Metanephros (tissue), 2 donors: ENCODE measurements at places on chromosomes 12 and 14. TPM values are rescaled to one million over a fixed set of nuclear protein-coding genes. Genes with fewer than 3 reads are reported as not detected.

The EGLN3 gene
- total RNA-seq: 37.1 TPM

The KRT6B gene
- total RNA-seq: not detected

The CRIP2 gene
- 147 TPM for total RNA-seq

The SRRM4 gene
- total RNA-seq: 0.06 TPM

The EPYC gene
- total RNA-seq: not detected

The GABARAPL1 gene
- 93.0 TPM for total RNA-seq

The TAS2R20 gene
- total RNA-seq: 9.4 TPM

The IKZF4 gene
- 6.0 TPM for total RNA-seq

The WNT1 gene
- total RNA-seq: not detected

The PROX2 gene
- not detected for total RNA-seq

The BCAT1 gene
- 44.8 TPM for total RNA-seq

The CIDEB gene
- total RNA-seq: 13.8 TPM

The CLMN gene
- total RNA-seq: 34.1 TPM

The NRXN3 gene
- 4.2 TPM for total RNA-seq

The C14orf39 gene
- total RNA-seq: 0.18 TPM

The SLC5A8 gene
- 21.5 TPM for total RNA-seq

The LRRC9 gene
- 6.8 TPM for total RNA-seq

The LRCOL1 gene
- total RNA-seq: 1.6 TPM

The KRT77 gene
- not detected for total RNA-seq

The OR6C2 gene
- total RNA-seq: not detected

The TAS2R42 gene
- total RNA-seq: not detected

The IGFBP6 gene
- total RNA-seq: 32.1 TPM

The OR11G2 gene
- not detected for total RNA-seq

The OTUB2 gene
- 3.7 TPM for total RNA-seq

The ZNF740 gene
- 27.2 TPM for total RNA-seq

The CCDC175 gene
- total RNA-seq: 1.5 TPM

The IGF1 gene
- 15.9 TPM for total RNA-seq

The GLT1D1 gene
- 1.8 TPM for total RNA-seq

The C12orf54 gene
- total RNA-seq: not detected

The BDKRB1 gene
- total RNA-seq: 0.23 TPM

The RND1 gene
- 4.3 TPM for total RNA-seq

The CLEC9A gene
- 0.93 TPM for total RNA-seq

The GPHN gene
- total RNA-seq: 55.1 TPM

The LHX5 gene
- total RNA-seq: not detected

The FAM222A gene
- total RNA-seq: 5.0 TPM

The FANCM gene
- 10.3 TPM for total RNA-seq

The MSI1 gene
- 4.8 TPM for total RNA-seq

The FOXN4 gene
- total RNA-seq: 0.29 TPM

The MOK gene
- 27.4 TPM for total RNA-seq

The KCNA5 gene
- total RNA-seq: 4.6 TPM

The HOXC12 gene
- total RNA-seq: not detected

The LRRC23 gene
- 7.8 TPM for total RNA-seq

The SAMD15 gene
- 5.3 TPM for total RNA-seq

The FIGNL2 gene
- 3.7 TPM for total RNA-seq

The DEPDC4 gene
- 5.1 TPM for total RNA-seq

The RDH16 gene
- 1.1 TPM for total RNA-seq

The MYO1H gene
- 0.53 TPM for total RNA-seq

The RAPGEF3 gene
- 46.5 TPM for total RNA-seq

The EID3 gene
- total RNA-seq: 4.8 TPM

The SPSB2 gene
- 11.3 TPM for total RNA-seq

The KRT83 gene
- not detected for total RNA-seq

The IL23A gene
- not detected for total RNA-seq

The ASCL1 gene
- total RNA-seq: 0.23 TPM

The SERPINA1 gene
- 27.6 TPM for total RNA-seq

The RASAL1 gene
- total RNA-seq: 15.1 TPM

The SLC4A8 gene
- total RNA-seq: 3.0 TPM

The OASL gene
- total RNA-seq: 0.70 TPM

The GALNT16 gene
- 5.8 TPM for total RNA-seq
